ENCODE measurements at places on chromosomes 11 and 22.

DNA sequence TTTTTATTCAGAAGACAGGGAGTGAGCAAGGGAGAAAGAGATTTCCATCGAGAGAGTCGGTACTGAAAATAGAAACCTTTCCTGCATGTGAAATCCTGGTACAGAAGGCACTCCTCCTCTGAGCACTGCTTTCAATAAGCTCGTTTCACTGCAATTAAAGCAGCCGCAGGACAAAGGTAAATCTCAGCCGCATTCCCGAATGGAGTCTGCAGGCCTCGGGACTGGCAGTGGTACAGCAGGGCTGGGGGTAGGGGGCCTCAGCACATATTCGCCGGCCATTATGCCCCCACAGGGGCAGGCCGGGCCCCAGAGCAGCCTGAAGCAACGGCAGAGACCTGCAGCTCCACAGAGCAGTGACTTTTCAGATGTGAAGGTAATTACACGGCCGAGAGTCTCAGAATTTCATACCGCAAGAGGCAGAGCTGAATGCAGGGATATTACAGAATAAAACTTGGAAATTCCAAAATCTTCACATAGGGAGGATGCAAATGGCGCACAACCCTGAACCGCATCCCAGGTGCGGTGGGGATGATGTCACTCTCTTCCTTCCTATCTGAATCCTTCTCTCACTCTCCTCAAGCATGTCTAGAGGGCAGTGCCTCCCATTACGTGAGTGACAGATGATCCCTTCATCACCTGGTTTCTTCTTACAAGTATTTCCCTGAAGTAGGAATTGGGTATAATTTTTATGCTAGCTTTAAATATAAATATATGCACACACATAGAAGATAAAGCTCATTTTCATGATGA, 622.1 kb downstream of the OPCML start:
- DNase-seq = no peak

DNA sequence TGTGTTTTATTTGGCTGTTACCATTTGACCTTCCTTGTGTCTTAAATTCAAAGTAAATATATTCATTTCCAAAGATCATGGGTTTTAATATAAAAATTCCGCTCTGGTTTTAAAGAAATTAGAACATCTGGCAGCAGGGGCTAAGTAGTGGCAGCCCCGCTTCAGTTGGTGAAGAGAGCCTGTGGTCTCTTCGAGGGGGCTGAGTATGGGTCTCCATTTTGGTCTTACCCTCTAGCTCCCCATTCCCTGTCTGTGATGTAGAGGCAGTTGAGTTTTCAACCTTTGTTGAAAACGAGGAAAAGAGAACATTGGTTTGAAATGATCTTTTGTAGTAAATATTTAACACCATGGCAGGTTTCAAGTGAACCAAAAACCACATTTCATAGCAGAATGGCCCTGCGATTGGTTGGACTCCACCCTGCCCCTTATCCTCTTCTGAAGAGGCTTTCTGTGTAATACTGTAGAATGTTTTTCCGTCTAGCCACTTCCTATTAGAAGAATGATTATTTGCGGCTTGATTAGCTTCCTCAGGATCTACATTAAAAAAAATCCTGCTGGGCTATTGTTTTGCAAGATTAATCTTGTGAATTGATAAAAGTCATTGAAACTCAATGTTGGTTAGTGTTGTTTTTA, 17.7 kb downstream of the APLP2 start:
- DNase-seq = no peak

GRCh38 chr11:2803186-2804091, 82.1 kb downstream of the CDKN1C start:
- DNase-seq = no peak

GRCh38 chr22:30047364-30047738, 32.9 kb upstream of the HORMAD2 start:
- no peak for DNase-seq

DNA sequence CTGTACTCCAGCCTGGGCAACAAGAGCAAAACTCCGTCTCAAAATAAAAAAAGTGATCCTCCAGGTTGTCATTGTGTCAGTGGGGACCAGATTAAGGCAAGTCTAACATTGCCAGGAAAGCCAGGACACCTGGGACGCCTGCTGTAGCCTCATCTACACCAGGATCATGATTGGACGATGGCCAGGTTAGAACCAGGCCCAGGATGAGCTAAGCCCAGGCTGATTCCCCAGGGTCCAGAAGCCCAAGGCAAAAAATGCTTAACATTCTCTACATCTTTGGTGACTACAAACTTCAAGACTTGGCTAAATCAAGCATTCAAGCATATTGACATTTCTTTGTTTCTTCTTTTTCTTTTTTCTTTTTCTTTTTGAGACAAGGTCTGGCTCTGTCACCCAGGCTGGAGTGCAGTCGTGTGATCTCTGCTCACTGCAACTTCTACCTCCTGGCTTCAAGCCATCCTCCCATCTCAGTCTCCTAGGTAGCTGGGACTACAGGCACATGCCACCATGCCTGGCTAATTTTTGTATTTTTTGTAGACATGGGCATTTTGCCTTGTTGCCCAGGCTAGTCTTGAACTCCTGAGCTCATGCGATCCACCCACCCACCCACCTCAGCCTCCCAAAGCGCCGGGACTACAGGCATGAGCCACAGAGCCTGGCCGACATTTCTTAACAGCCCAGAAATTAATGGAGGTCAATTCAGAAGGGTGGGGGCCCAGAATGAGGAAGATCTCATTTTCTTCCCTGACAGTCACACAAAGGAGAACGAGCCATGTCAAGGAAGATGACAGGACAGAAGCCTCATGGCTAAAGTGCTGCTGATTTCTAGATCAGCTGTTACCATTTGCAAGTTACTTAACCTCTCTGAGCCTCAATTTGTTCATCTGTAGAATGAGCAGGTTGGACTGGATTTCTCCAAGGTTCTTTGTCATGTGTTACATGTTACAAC, 12.5 kb upstream of the PTPRJ start:
- no peak for DNase-seq

DNA sequence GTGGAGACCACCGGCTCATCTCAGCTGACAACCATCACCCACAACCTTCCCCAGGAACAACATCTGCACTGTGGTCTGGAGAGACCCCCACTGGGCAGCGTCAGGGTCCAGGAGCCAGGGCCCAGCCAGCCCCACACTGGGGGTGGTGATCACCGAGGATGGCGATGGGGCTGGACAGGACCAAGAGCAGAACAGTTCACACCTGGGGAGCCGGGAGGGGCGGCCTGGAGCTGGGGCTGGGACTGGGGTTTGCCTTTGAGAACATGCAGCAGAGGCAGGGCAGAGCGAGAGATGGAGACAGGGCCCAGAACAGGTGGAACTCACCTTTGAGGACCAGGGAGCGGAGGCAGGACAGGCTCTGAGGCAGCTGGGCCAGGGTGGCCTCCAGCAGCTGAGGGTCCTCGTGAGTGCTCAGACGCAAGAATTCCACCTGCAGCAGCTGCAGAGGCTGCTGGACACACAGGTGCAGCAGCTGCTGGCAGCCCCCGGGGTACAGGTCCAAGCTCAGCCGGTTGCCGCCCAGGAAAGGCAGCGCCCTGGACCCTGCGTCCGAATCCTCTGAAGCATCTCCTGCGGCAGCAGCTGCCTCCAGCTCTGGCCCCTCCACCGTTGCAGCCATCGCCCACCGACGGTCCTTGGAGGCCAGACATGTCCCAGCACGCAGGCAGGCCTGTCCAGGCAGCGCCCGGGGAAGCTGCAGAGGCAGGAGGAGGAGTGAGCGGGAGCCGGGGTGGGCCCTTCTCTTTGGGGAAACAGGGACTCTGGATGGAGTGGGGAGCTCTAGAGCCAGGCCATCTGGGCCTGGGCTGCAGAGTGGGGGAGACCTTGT, 1.0 kb downstream of the PIDD1 start:
- no peak for DNase-seq

GRCh38 chr11:35932681-35933319, 11.1 kb upstream of the LDLRAD3 start:
- no peak for DNase-seq

- DNase-seq = no peak
These were observed 195.7 kb downstream of the ADAMTS15 start for GRCh38 chr11:130644187-130644586.

DNA sequence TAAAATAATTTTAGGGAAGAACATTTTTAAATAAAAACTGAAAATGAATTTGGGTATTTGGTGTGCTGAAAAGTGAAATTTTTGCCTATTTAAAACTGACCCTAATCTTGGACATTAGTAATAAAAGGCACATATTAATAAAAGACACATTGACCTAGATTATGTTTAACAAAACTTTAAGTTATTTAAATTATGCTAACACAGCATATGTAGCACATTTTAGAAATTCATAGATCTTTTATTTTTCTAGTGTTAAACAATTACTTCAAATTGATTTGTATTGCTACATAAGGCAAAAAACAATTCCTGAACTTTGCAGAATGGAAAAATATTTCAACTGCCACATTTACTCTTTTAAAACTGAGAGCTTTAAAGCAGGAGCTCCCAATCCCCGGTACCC, 10.6 kb downstream of the C11orf58 start:
- DNase-seq = no peak

GRCh38 chr11:67482275-67482826, 475 bp upstream of the AIP start:
- DNase-seq = no peak

- no peak for DNase-seq
These were observed 5.3 kb downstream of the SLN start for GRCh38 chr11:107706531-107706930.

All from stimulated activated naive CD4-positive, alpha-beta T cell treated with Interleukin-2 at 50 U/mL for 16 hours (primary cell).